ENCODE measurements at places on chromosomes 7 and 10.

DNA sequence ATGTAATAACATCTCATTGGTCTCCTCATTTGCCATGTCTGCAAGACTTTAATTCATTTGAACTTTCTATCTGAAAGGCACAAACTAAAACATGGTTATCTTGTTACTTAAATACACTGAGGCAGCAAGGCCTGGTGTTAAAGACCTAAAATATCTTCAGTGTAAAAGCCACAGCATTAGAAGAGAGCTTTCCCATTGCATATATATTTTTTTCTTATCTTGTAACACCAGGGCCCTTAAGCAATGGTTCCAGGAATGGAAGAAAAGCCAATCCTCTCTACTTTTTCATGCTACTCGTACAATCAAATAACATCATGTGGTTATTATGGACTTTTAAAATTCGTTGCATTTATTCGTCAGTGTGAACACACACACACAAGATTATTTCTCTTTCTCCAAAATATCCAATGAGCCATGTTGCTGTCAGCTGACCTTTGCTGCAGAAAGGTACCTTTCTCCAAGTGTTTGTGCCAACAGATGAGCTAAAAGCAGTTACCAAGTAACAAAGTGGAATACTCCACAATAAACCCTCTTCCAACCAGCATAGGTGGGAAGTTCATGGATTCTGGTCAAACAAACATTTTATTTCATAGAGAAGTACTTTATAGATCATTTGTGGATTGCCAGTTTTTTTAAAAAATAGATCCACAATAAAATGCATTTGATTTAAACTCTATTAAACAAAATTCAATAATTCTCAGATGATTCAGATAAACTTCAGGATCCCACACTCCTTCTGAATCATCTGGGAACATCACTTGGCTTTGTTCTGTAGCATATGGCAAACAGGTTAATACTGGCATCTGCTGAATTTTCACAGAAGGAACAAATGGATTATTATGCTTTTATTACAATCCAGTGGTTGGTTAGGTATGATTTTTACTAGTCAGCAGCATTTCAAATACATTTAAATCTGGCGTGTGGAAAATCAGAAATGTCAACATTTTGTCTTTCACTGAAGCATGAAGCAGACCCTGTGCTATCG is 63.3 kb upstream of the AGBL3 start:
- no peak for DNase-seq

- no peak for DNase-seq
Measured at GRCh38 chr7:46007990-46008643, 87.0 kb upstream of the IGFBP3 start.

DNA sequence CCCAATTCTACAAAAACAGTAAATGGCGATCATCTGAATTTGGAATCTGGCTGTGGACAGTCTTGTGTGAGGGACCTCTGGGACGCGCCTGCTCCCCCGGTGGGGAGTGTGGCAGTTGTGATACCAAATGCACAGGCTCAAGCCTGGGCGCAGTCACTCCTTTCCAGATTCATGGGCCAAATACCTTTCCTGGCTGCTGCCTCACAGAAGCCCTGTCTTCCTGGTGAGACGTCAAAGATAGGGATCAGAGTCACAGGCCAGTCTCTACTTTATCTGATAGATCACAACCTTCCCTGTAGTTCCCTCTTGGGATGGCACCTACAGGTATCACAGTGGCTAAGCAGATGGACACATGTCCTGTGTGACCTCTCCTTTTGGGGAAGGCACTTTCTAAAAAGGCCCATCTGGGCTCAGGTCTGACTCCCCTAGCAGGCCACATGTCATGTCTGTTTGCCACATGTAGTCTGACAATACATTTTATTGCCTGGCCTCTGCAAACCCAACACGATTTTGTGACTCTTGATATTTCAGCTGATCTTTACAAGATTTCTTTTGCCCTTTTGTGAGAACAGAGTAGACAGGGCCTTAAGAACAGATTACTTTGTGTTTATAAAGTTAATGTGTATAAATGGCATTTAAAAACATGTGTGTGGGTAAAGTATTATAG is 150.1 kb downstream of the SNX10 start:
- DNase-seq = no peak

- no peak for DNase-seq
Measured at GRCh38 chr7:11988186-11988585, 156.2 kb upstream of the THSD7A start.

DNA sequence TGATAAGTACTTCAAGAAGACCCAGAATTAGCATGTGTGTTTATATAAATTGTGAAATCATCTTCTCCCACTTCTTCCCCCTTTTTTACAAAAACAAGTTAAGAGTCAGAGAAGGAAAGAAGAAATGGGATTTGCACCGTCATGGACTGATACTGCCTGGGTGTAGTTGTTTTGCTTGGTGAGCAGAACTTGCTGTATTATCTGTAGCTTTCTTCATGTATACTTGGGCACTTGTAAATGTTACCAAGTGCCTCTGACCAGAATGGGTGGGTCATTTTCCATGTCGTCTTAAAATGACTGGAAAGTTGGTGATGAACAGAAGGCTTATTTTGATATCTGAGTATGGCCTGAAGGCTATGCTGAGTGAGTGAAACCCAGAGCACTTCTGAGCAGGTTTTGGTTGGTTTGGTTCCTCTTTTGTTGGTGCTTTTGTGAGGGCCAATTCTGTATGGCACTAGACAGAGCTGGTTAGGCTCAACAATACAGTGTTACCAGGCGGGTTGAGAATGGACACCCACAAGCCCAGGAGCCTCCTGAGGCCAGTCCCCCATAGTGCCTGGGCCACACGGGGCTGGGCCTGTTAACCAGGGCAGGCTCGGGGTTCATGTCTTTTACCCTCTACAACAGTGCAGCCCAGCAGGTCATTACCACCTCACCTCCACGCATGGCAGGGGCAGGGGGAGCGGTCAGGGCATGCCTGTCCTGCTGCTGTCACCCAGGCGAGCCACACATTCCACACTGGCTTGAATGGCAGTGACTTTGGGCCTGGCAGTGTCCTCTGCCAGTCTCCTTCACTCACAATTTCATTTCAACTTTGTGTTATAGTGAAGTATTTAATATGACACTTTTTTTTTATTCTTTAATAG is 115.1 kb downstream of the CCNY start:
- DNase-seq = no peak

DNA sequence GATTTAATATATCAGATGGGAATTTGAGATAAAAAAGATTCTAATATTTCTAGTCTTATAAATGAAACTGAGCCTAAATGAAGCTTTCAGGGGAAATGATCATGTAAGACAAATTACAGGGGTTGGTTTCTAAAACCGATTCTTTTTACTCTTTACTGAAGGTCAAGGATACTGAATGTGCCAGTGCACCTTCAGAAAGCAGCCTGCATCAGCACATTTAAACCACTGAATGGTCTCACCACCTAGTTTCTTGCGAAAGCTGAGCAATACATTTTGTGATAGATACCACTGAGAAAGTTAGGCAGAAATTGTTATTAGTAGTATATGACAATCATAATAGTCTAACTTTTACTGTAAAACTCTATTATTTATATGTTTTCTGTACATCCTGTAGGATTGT is 180.7 kb downstream of the PCDH15 start:
- no peak for DNase-seq

- no peak for DNase-seq
Measured at GRCh38 chr10:13383399-13383761, 35.3 kb upstream of the SEPHS1 start.

- DNase-seq = no peak
Measured at GRCh38 chr7:148803094-148803493, 81.0 kb downstream of the EZH2 start.

GRCh38 chr7:33185786-33186185 is 56.4 kb downstream of the BBS9 start:
- DNase-seq = no peak

DNA sequence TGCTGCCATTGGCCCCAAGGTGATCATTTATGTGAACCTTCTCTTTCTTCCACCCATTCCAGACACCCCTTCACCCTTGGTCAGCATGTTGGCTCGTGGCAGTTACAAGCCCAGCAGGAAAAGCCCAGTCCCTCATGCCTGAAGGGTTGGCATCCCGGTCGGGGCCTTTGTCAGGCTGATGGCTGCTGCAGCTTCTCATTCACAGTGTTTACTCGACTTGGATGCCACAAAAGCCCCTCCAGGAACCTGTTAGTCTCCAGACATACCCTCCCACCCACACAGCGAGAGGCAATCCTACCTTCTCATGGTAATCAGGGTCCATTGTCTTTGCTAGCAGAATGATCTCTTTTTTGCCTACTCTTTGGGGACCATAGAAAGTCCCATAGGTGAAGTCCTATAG is 200.8 kb upstream of the PFKP start:
- DNase-seq = no peak

- no peak for DNase-seq
Measured at GRCh38 chr10:2139746-2140145, 402.4 kb upstream of the ADARB2 start.

- no peak for DNase-seq
Measured at GRCh38 chr10:50275650-50276235, 24.4 kb upstream of the ASAH2 start.

DNA sequence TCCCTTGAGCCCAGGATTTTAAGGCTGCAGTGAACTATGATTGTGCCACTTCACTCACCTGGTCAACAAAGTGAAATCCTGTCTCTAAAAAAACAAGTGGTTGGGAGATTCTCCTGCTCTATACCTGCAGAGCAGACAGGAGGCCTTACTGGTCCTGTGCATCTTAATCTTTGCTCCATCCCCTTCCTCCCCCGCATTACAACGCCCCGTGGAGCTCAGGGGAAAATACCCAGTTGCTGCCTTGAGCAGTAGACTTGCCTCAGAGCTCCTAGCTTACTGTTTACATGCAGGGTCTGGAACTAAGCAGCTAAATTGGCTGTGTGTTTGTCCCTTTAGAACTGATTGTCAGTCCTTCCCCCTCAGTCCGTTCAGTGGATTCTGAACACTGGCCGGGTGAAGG is 123.8 kb upstream of the KMT2E start:
- DNase-seq = no peak

DNA sequence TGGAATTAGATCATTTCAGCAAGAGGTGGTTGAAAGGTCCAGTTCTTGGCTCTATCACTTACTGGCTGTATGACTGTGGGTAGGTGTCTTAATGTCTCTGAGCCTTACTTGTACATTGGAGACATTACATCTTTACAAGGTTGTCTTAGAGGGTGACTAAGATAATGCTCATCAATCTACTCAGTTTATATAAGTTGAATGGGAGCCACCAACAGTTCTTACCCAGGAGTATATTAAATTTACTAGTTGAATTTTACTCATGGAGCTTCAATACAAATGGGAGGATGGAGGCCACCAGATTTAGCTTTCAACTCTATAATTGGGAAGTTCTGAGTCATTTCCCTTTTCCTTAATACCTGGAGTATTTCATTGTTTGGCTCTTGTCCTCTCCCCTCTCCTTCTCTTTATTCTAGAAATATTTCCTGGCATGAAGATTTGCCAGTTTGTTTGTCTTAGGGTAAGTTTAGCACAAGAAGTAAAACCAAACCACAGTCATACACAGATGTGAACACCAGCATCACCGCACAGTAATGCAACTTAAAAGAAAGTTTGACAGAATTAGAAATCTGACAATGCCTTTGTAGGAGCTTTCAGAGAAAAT is 222.8 kb downstream of the LRMDA start:
- DNase-seq = no peak

- no peak for DNase-seq
Measured at GRCh38 chr7:11404355-11404754, 427.6 kb downstream of the THSD7A start.

- no peak for DNase-seq
Measured at GRCh38 chr7:7330997-7331396, 148.7 kb downstream of the C1GALT1 start.

DNA sequence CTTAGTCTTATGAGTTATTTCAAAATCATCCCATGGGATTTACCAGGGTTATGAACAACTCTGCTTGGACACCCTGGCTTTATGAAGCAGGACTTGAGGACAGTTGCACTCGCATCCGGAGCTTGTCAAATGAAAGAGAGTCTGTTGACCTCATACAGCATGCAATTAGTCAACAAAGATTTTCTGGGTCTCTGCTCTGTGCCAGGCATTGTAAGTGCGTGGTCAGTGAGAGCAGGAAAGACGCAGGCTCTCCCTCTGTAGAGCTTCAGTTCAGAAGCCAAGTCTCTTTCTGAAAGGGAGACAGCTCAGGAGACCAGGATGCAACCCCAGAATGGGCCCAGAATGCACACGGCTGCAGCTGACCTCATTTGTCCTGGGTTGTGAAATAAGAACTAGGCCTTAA is 45.5 kb upstream of the DMBT1 start:
- DNase-seq = no peak

GRCh38 chr7:46494028-46494427 is 573.0 kb upstream of the IGFBP3 start:
- DNase-seq = no peak

DNA sequence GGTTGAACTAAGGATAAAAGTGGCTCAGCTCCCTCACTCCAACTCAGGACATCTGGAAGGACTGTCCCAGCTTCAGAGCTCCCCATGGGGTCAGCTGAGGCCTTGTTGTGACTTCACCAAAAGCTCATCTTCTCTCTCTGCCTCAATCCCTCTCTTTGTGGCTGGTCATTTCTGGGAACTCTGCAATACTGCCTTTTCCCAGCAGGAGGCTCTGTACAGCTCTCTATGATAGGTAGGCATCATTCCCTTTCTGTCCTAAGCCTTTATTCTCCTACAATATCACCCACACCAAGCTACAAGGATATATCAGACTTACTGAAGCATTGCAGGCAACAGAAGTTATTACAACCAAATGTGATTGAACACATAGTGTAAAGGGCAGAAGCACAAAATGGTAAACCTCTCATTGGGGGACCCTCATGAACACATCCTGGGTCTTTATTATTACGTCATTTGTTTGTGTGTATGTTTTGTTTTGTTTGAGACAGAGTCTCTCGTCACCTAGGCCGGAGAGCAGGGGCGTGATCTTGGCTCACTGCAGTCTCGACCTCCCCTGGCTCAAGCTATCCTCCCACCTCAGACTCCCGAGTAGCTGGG is 36.7 kb upstream of the PRPS1L1 start:
- DNase-seq = no peak

DNA sequence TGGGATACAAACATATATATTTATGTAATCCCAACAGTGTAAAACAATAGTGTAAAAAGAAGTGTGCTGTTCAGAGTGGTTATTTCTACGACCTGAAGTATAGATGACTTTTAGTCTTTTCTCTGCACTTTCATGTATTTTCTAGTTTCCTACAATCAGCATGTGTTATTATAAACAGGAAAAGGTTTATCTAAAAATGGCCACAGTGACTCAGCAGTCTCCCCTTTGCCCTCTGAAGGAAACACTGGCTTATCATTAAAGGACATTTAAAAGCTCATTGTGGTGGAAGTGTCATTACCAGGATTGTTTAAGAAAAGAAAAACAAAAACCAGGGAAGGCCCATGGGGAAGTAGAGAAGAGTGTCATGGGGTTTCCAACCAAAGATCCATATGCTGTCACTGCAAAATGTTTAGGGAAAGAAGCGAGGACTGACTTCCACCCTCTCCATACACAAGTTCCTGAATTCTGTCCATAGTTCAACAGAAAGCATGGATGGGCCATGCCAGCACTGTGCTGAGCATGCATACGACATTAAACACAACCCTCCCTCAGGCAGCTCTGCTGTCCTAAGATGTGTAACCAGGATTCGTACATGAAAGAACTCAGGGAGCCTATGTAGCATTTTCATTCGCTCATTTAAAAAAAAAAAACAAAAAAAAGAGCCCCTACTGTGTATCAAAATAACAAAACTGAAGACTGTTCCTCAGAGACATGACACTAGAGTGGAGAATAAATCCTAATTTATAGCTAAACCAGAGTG is 10.2 kb downstream of the CYREN start:
- no peak for DNase-seq

GRCh38 chr10:80583685-80584084 is 46.0 kb downstream of the SH2D4B start:
- no peak for DNase-seq
